Effector CD8-positive, alpha-beta T cell (primary cell): ENCODE measurements at places on chromosomes 7 and 10.

- no peak for DNase-seq
These were observed 12.8 kb downstream of the HKDC1 start for GRCh38 chr10:69232736-69233480.

- no peak for DNase-seq
These were observed 111.0 kb downstream of the LMBR1 start for GRCh38 chr7:156781972-156782371.

DNA sequence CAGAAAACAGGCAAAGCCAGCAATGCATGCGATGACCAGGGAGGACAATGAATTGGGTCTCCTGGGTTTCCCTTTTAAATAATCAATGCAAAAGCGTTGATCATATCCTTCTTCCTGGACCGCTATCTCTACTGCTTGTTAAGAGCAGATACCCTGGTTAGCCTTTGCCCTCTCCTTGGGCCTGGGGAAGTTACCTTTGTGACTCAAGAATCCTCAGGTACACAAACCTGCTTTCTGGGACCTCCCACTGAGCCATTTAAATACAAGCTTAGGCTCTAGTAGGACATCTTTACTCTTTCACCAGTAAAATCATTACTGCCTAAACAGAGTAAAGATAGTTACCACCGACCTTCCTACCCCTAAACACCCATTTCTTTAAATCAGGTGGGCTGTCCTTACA, 173.9 kb downstream of the WNT2 start:
- DNase-seq: no peak

- DNase-seq: no peak
These were observed 128.1 kb upstream of the FAM20C start for GRCh38 chr7:64098-64915.

DNA sequence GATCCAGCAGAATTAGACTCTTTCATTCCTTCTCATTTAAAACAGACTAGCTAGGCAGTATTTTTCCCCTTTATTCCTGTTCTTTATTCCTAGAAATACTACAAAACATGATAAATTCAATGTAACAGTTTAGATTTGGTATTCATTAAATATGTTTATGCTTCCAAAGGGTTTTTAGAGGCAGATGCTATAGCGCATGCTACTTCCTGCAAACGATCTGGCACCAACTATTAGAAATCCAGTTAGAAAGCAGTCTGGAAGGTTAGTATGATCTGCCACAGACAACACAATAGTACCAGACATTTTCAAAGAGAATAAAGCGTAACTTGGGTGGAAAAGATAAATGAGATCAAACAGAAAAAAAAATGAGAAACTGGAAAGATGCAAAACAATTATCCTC, 63.5 kb upstream of the PTN start:
- DNase-seq: no peak

- no peak for DNase-seq
These were observed 38.7 kb upstream of the BICC1 start for GRCh38 chr10:58473976-58474375.

- no peak for DNase-seq
These were observed 218.5 kb downstream of the PLXDC2 start for GRCh38 chr10:20034732-20035131.

DNA sequence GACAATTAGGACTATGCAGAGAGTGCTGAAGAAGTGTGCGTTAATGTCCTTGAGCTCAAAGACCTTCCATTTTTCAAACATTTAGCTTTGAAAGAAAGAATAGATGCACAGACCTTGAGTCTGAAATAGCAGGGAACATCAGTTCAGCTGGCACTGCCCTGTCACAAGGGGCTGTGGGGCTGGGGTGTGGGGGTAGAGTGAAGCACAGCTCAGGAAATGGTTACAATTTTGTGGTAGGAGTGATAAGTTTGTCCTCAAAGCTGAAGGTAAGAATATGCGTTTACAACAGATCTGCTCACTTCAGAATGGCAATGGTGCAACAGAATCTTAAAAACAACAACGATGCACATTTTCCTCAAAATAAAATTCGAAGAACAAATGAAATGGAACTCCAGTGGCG, 33.6 kb downstream of the SMKR1 start:
- no peak for DNase-seq

DNA sequence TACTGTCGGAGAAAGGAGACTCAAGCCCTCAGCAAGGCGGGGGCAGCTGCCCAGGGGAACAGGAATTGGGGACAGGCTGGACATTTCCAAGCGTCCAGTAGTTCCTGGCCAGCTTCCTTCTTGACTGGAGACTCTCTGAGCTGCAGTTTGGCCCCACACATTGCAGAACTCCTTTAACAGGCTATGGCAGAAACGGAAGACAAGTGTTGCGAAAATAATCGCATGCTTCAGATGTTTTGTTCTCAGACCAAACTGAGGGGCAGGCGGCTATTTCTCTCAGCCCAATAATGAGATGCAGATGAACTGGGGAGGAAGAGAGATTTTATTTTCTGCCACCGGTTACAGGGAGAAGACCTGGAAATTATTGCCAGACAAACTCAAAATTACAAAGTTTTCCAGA, 88.0 kb upstream of the PFKP start:
- no peak for DNase-seq

GRCh38 chr7:129169171-129169671, 19.2 kb upstream of the SMO start:
- peak; percentile 37 for DNase-seq

DNA sequence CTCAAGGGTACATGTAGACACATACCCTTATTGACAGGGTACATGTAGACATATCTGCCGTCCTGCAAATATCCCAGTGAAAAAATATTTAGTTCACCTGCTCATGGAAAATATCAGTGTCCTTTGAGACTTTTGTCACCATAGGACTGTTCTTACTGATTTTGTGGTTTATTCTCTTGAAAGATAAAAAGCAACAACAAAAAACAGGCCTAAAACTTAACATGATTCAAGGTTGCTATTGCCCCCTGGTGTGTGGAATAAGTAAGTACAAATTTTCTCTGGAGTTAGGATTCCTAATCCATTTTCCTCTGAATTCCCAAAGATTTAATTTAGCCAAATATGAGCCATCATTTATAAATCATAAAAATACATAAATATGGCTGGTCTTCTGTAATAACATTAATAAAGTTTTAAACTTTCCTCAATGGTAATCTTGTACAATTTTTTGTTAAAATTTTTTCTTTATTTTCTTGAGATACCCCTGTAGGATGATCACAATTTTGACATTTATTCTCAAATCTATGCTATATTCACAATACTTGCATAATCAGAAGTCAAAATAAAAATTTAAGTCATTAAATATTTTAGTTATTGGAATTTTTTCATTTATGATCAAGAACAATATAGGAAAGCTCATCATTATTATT, 741.4 kb upstream of the POT1 start:
- DNase-seq: no peak

DNA sequence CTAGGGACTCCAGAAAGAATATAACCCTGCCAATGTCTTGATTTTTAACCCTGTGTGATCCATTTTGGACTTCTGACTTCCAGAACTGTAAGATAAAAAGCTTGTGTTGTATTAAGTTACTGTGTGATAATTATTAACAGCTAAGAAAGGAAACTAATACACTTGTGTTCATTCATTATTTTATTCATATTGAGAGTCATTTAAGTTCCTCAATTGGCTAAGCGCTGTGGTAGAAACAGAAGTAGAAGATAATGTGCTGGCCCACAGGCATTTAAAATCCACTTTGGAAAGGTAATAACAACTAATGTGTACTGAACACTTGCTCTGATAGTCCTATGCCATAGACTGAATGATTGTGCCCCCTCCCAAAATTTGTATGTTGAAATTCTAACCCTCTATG, 471.7 kb upstream of the GHITM start:
- DNase-seq: no peak

- DNase-seq: no peak
These were observed 11.2 kb upstream of the OR2A5 start for GRCh38 chr7:144037414-144038035.

DNA sequence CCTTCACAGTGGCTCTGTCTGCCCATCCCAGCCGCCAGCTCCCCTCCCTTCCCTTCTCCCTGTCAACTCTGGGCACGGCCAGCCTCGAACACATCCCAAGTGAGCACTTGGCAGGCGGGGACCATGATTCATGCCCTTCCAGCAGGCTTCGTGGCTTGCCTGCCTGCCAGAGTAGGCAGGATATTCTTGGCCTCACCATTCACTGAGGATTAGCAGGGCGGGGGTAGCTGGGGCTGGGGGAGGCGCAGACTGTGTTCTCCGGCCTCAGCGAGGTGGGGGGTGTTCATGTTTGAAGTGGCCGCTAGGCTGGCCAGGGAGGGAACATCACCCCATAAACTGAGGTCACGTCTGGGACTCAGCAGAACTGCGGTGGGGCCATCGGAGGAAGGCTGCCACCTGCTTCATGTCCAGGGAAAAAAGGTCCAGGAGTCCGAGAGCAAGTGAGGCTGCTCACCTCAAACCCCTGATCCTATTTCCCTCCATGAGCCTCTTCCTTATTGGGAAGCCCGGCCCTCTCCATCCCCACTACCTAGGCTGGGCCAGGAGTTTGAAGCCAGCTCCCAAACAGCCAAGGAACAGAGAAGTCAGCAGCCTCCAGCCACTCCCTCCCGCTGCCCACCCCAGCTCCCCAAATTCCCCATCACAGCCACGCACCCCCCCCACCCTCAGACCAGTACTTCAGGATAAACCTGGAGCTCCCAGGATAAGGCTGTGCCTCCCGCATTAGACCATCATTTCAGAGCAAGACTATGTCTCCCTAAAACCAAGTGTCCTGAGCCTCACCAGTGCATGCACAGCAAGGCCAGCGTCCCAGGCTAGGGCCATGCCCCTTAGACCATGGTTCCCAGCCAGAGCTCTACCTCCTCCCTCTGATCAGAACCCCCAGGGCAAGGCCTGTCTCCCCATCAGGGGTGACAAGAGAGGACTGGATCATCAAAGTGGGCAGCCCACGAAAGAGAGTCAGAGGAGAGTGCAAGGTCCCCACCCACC, 42.8 kb upstream of the RABGEF1 start:
- DNase-seq: no peak

DNA sequence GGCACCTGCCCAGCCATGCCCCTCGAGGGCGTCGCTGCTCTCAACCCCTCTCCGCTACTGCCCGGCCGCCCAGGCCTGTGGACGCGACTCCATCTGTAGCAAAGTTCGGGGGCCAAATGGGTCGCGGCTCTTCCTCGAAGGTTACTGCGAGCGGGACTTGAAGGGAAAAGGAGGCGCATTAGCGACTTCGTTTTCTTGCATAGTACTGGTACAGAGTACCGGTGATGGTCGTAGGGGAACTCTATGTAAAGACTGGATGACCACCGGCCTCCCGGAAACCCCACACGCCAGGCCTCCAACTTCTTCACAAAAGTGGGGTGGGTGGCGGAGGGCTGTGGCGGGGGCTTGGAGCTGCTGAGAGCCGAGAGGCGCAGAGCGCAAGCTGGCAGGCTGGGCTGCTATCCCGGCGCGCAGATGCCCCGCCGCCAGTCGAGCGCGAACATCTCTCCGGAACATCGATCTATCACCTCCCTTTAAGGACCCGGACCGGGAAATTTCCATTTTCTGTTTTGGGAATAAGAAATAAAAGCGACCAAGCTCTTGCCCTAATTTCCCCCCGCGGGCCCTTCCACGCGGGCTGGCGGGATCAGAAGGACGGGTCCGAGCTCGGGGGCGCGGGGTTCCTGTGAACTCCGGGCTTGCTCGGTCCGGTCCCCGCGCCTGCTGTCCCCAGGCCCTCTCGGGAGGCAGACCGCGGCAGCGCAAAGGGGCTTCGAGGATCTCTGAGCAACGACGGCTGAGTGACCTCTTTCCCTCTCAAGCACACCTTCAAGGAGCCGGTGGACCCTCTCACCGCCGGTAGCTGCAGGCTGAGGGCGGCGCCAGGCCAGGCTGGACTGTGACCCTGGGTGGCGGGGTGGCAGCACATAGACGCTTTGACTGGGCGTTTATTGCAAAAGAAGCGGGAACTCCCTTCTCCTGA, 12.2 kb upstream of the FEZF1 start:
- no peak for DNase-seq

DNA sequence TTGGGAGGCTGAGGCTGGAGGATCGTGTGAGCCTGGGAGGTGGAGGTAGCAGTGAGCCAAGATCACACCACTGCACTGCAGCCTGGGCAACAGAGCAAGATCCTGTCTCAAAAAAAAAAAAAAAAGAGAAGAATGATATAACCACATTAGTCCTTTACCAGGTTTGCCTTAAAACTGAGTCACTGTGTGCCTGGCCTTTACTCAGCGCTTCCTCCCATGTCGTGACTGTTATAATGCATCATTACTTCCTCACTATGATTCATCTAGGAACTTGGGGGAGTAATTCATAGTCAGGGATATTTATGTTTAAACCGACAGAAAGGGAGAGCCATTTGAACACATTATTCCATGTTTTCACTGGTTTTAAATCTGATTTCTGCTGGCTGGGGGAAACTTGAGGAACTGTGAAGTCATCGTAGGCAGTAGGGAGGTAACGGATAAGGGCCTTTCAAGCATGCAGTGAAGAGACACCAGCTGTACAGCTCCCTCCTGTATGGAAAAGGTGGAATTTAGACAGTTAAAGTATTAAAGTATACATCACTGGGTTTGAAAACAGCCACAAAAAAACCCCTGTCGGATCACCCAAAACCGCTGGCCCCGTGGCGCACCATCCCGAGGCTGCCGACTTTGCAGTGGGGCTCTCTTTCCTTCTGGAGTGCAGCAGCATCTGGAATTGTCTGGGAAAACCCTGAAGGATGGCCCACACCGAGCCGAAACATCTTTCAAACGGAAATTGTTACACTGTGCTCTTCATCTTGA, 119.8 kb downstream of the NKX6-2 start:
- no peak for DNase-seq

GRCh38 chr7:22074897-22075296, 129.2 kb upstream of the CDCA7L start:
- no peak for DNase-seq

GRCh38 chr10:47164800-47165128, 135.2 kb upstream of the GDF10 start:
- no peak for DNase-seq

- DNase-seq: no peak
These were observed 670 bp downstream of the RCC1L start for GRCh38 chr7:75072981-75073283.

- no peak for DNase-seq
These were observed 282.1 kb downstream of the KCND2 start for GRCh38 chr7:120554960-120555571.

GRCh38 chr10:95513941-95514392, 47.2 kb downstream of the SORBS1 start:
- no peak for DNase-seq

- DNase-seq: no peak
These were observed 8.9 kb downstream of the DHTKD1 start for GRCh38 chr10:12077580-12078180.

GRCh38 chr7:29588212-29588611, 24.6 kb downstream of the PRR15 start:
- DNase-seq: no peak

DNA sequence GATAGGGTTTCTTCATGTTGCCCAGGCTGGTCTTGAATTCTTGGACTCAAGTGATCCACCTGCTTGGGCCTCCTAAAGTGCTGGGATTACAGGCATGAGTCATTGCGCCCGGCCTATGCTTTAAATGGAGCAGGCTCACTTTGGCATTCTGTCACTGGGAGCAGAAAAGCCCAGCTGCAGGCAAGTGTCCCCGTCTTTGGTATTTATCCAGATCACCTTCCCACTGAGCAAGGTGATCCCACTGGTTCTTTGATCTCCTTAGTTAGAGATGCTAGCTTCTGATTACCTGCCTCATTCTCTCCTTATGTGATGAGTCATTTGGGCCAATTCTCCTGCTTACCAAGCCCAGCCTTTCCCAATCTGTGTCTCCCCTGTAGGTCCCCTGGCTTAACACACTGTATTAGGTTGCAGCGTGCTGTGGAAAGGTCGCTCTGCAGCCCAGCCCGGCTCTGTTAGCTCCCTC, 39.3 kb downstream of the SPDYE5 start:
- no peak for DNase-seq

GRCh38 chr7:145848691-145849090, 267.9 kb upstream of the CNTNAP2 start:
- no peak for DNase-seq
